ENCODE measurements at places on chromosomes 2 and 18. TPM values are rescaled to one million over a fixed set of nuclear protein-coding genes. Genes with fewer than 3 reads are reported as not detected.
A peak's percentile ranks its signal among the peaks of the same experiment; 100 is the strongest.

Gene CRYGD
- total RNA-seq, result not detected

DNA sequence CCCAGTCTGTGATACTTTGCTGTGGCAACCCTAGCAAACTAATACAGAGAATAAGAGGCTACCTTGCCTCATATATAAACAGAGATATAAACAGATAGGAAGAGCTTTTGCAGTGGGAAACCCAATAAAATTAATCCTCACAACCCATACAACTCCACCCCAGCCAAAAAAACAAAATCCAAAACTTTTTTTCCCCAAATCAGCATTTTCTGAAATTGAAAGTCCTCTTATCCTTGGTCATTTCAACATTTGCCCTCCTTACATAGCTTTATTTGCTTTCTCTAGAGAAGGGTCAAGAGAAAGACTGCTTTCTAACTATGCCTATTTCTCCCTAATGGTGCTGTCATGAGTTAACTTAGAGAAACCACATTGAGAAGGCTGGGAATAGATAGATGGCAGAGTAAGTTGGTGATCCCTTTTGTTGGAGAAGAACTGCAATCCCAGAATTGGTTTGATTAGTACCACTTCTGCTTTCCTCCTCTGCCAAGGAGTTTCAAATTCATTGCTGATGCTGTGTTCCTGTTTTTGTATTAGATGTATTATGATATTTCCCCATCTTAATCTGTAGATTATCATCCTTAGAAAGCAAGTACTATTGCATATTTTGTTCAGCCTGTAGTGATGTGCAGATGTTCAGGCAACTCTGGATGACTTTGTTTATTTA lies 76.5 kb upstream of the B3GNT2 start:
- no peak for DNase-seq
- no peaks in the 10 kb centered on the region for H3K36me3 ChIP-seq
- no peaks in the 10 kb centered on the region for H3K27me3 ChIP-seq
- no peak overlapping the region for H3K27ac ChIP-seq
- no peak overlapping the region for H3K4me3 ChIP-seq

- no peak overlapping the region for H3K27ac ChIP-seq
- no peaks in the 10 kb centered on the region for H3K36me3 ChIP-seq
- DNase-seq, result no peak
- H3K4me1 ChIP-seq, result no peaks in the 10 kb centered on the region
Observed at GRCh38 chr2:170113168-170113894, 64.6 kb upstream of the MYO3B start.

DNA sequence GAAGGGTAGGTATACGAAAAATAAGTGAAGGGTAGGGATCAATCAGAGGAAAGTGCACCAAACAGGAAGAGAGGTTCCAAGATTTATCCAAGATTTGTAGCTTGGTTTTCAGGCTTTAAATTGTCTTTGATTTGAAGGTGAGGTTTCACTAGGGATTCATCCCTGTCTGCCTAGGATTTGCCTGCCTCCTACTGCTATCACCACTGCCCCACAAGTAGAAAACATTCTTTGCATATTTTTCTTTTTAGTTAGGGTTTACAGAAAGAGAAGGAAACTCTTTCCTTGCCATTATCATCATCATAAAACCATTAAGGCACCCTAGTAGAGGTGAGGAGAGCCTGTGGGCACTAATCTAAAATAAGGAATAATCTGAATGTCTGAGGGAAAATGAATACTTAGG lies 45.8 kb upstream of the TANC1 start:
- no peak for DNase-seq
- H3K36me3 ChIP-seq, result no peaks in the 10 kb centered on the region
- no peak overlapping the region for H3K4me3 ChIP-seq
- H3K27ac ChIP-seq, result no peak overlapping the region

DNA sequence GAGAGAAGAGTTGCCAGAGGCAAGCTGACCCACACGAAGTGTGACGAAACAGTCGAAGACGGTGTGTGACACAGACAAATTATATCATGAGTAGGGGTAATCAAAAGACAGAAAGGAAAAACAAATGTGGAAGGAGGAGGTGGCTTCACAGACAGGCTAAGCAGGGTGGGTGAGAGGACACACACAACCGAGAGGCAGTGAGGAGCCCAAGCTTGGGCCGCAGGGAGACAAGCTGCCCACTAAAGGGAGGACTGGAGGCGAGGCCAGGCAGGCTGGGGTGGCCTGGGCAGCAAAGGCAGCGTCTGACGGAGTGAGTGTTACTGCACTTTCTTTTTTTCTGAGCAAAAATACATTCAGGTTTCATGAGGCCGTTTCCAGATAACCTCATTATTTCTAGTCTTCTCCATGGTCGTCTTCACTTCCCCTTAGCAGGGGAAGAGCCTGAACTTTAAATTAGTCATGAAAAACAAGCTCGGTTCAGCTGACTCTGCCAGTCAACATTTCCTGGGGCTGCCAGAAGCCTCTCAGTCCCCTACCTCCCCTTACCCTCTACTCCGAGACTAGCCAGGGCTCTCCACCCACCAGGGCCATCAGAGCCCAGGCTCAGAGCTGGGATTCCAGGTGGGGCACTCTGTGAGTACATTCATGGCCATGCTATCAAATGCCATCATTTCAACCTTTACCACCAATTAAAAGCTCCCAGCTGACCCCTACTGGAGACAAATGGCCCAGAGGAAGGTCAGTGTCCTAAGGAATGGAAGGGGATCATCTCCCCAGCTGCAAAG lies 13.8 kb upstream of the ZFP36L2 start:
- H3K4me1 ChIP-seq, result no peaks in the 10 kb centered on the region
- DNase-seq, result no peak
- H3K36me3 ChIP-seq, result no peaks in the 10 kb centered on the region
- no peaks in the 10 kb centered on the region for H3K27me3 ChIP-seq
- H3K4me3 ChIP-seq, result no peak overlapping the region

DNA sequence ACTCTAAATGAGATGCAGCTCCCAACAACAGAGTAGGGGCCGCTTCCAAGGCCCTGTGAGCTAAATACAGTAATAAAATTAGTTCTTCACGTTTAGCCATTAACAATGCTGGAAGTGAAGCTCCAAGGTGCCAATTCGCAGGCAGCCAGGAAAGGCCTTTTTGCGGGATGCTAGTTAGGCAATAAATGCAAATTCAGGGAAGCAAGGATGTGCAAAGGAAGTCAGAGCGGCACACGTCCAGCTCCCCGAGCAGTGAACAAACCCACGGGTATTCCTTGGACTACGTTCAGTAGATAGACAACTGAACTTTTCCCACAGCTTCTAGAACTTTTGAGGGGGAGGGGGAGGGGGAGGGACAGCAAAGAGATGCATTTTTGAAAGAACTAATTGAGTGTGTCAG lies 6.9 kb downstream of the ZNF516 start:
- H3K27me3 ChIP-seq, result no peaks in the 10 kb centered on the region
- H3K36me3 ChIP-seq, result no peaks in the 10 kb centered on the region
- no peak for DNase-seq
- peaks cover 30% of the 10 kb centered on the region for H3K4me1 ChIP-seq

- H3K36me3 ChIP-seq, result no peaks in the 10 kb centered on the region
- no peak overlapping the region for H3K27ac ChIP-seq
- H3K27me3 ChIP-seq, result no peaks in the 10 kb centered on the region
- H3K4me3 ChIP-seq, result no peak overlapping the region
Observed at GRCh38 chr2:230097424-230097823, 28.7 kb upstream of the SLC16A14 start.

Gene CYP26B1
- total RNA-seq, result 1.9 TPM

Gene ATP8B1
- total RNA-seq, result 12.8 TPM

Gene SPTBN1
- total RNA-seq, result 531 TPM

Gene LAMA3
- 5.3 TPM for total RNA-seq

DNA sequence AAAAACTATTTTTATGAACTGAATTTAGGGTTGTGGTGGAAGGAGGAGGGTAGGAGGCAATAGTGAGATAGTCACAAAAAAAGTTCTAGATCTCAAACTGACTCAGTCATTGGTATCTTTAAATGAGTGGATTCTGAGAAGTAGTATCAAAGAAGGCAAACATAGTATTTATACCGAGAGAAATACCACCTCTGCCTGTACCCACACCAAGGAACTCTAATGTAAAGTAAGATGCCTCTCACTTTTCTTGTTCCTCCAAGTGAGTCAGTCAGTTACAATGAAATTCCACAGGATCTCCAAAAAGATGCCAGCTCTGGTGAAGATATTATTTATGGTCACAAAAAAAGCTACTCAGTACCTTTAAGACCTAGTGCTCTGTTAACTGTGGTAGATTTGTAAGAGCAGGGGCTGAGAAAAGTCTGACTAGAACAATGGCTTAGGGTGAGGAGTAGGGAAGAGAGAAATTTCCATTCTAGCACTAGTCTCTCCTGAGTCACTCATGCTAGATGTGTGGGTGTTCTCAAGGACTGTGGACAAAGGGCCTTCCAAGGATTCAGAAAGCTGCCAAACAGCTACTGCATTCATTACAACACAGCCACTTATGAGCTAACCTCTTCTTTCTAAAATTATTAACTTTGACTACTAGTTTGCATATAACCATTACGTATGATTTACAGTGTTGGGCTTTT lies 36.3 kb downstream of the YWHAQ start:
- no peak overlapping the region for H3K27ac ChIP-seq

DNA sequence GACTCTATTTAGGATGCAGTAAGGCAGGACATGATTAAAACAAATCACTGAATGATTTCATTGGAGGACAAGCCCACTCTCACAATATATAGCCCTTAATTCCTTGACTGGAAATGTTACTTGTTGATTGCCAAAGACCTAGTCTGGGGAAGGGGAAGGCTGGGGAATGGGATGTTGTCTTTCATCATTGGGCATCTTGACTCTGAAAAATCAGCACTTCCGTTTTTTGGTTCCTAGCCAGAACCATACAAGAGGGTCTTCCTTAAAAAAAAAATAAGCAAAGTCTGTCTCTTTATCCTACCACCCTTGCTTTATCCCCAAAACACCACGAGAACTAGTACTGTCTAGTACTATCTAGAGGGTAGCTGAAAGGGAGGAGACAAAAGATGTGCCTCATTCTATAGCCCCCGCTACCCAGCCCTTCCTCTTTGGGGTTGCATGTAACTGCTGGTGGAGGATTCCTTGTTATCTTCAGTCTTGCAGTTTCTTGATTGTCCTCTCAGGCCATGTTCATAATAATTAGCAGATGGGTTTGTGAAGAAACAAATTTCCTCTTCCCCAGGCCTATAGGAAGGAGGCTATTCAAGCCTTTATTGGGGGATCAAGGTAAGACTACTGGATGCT lies 55.8 kb downstream of the NEMP2 start:
- no peak overlapping the region for H3K4me3 ChIP-seq
- DNase-seq, result no peak
- no peaks in the 10 kb centered on the region for H3K36me3 ChIP-seq
- H3K27me3 ChIP-seq, result no peaks in the 10 kb centered on the region
- peak overlapping the region; percentile 65 for H3K27ac ChIP-seq

DNA sequence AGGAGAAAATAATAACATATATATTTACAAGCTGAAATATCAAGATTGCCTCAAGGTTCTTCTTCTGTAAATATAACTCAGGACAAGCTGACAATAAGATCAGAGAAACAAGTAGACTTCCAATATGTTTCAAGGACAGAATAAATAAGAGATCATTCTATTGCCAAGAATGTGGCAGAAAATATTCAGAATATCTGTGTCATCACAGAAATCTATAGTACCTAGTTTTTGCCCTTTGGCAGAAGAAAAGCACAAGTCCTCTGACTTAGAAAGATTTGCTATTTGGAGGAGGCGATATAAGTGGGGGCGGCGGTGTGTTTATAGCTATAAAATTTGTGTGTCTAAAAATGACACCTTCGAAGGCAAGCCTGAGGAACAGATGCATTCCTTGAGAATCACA lies 34.3 kb downstream of the ARHGAP15 start:
- no peaks in the 10 kb centered on the region for H3K4me1 ChIP-seq
- DNase-seq, result no peak
- no peak overlapping the region for H3K27ac ChIP-seq
- no peaks in the 10 kb centered on the region for H3K36me3 ChIP-seq
- no peak overlapping the region for H3K4me3 ChIP-seq
- no peaks in the 10 kb centered on the region for H3K27me3 ChIP-seq

Gene OTX1
- not detected for total RNA-seq

Gene DYNC1I2
- total RNA-seq, result 85.3 TPM

Gene TMEM17
- total RNA-seq, result 2.3 TPM

DNA sequence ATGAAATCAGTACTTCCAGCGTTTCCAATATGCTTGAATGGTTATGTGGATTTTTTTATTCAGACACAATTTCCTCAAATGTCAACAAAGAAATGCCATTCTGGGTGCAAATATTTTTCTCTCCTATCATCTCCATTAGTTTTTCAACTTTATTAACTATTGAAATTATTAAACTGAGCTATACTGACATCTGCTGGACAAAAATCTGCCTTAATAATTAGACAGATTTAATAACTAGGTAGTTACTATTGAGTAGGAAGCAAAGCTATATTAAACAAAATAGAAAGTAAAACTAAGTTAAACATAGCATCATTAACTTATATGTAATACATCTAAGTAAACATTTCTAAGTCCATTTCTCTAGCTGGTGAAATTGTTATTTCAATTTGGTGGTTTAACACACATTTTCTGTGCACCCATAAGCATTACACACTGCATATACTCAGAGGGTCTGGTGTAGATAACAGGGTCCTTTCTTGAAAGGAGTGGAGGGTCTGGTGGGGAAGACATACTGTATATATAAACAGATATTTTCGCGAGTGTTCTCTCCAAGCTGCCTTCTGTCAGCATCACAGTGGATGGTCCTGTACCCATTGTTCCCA lies 77.0 kb downstream of the LANCL1 start:
- DNase-seq, result no peak
- H3K27ac ChIP-seq, result no peak overlapping the region
- no peaks in the 10 kb centered on the region for H3K27me3 ChIP-seq
- H3K36me3 ChIP-seq, result no peaks in the 10 kb centered on the region
- no peak overlapping the region for H3K4me3 ChIP-seq

Gene TBR1
- not detected for total RNA-seq

Gene FBXO41
- total RNA-seq, result 1.7 TPM

GRCh38 chr2:208369091-208369490 lies 37.5 kb upstream of the PTH2R start:
- no peak for DNase-seq
- no peak overlapping the region for H3K27ac ChIP-seq
- no peaks in the 10 kb centered on the region for H3K36me3 ChIP-seq
- H3K4me1 ChIP-seq, result no peaks in the 10 kb centered on the region

Gene POTEJ
- total RNA-seq, result not detected

Gene SIGLEC15
- 0.71 TPM for total RNA-seq

- H3K27ac ChIP-seq, result no peak overlapping the region
- H3K36me3 ChIP-seq, result no peaks in the 10 kb centered on the region
- no peaks in the 10 kb centered on the region for H3K27me3 ChIP-seq
- H3K4me3 ChIP-seq, result no peak overlapping the region
Observed at GRCh38 chr2:202064881-202065230, 8.2 kb upstream of the KIAA2012 start.

Gene C2orf72
- not detected for total RNA-seq

- H3K4me1 ChIP-seq, result no peaks in the 10 kb centered on the region
- H3K27ac ChIP-seq, result no peak overlapping the region
- no peaks in the 10 kb centered on the region for H3K36me3 ChIP-seq
- no peak overlapping the region for H3K4me3 ChIP-seq
Observed at GRCh38 chr2:219199470-219200211, 6.9 kb upstream of the ZFAND2B start.

Gene ERICH2
- not detected for total RNA-seq

GRCh38 chr2:110897966-110898365 lies 165.6 kb downstream of the ACOXL start:
- H3K4me1 ChIP-seq, result no peaks in the 10 kb centered on the region
- H3K27ac ChIP-seq, result no peak overlapping the region
- H3K27me3 ChIP-seq, result no peaks in the 10 kb centered on the region

Data from heart left ventricle (tissue), 16 donors.